ENCODE measurements at places on chromosomes 5 and 9.

DNA sequence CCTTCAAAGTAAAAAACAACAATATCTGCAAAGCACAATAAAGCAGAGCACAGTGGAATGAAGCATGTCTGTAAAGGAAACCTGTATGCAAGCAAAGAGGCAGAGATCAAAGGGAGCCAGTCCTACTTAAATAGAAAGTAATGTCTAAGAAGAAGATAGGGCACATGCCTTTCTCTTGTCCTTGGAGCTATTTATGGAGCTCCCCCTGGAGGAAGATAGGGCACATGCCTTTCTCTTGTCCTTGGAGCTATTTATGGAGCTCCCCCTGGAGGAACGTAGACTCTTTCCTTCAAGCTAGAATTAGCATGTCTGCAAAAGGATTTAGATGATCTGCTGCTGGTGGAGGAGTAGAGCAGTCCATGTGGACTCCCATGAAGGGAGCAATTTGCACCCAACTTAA lies 168.1 kb upstream of the RASEF start:
- no peak for DNase-seq

DNA sequence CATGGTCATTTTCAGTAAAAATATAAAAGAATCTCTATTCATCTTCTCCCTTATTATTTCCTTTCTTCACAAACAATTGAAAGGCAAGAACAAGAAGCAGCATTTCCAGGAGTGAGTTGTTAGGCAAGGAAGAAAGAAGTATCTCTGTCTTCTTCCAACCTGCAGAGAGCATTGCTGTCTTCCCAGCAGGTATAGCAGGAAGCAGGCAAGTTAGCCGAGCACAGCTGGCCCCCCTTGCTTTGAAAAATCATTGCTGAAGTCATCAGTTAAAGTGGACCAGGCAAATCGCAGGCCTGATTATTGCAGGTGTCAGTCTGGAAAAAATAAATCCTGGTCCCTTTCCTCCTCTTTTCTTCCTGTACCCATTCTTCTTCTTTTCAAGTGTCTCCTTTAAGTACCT lies 353.1 kb upstream of the BRINP1 start:
- no peak for DNase-seq

DNA sequence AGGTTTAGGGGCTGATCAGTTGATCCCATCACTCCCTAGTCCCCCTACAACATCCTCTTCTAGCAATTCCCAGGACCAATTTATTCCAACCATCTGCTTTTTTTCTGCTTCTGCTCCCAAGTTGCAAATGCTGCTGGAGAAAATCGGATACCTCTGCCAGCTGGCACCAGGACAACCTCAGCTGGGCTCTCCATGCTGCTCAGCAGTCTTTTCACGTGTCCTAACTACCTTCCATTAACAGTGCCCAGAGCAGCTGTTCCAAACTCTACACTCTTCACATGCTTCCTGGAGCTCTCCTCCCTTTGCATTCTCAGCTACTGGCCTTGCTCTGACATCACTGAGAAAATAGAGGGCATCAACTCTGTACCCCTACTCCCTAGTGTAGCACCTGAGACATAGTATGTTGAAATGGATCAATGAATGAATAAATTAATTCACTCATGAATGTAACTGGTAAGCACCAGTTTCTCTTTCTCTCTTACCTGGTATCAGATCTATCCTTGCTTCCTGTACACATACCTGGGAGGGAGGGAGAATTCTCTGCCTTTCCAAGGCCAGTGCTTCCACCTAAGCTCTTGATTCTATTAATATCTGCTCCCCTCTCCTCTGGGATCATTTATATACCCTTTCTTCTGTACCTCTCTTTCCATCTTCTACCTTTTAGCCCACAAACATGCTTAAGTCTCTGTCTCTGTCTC lies 191.0 kb downstream of the RAB3C start:
- no peak for DNase-seq

- no peak for DNase-seq
These were observed 44.1 kb upstream of the CEMIP2 start for GRCh38 chr9:71812385-71812784.

GRCh38 chr9:93650448-93650847 lies 74.1 kb downstream of the PHF2 start:
- no peak for DNase-seq

GRCh38 chr9:94874316-94874715 lies 147.8 kb downstream of the AOPEP start:
- no peak for DNase-seq

DNA sequence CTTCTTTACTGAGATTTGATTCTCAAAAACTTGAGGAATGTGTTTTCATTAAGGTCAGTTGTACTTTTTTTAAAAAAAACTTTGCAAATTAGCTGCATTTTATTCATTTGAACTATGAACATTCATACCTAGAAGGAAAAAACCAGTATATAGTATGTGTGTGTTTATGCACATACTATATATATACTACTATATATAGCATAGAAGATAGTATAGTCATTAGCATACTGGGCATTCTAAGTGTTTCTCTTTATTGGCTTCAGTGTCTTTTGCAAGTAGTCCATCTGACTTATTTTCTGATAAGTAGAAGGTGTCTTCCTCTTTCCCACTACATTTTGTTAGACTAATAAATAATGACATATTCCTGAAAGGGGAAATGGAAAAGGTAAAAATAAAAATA lies 33.0 kb downstream of the ELOVL7 start:
- DNase-seq: no peak

DNA sequence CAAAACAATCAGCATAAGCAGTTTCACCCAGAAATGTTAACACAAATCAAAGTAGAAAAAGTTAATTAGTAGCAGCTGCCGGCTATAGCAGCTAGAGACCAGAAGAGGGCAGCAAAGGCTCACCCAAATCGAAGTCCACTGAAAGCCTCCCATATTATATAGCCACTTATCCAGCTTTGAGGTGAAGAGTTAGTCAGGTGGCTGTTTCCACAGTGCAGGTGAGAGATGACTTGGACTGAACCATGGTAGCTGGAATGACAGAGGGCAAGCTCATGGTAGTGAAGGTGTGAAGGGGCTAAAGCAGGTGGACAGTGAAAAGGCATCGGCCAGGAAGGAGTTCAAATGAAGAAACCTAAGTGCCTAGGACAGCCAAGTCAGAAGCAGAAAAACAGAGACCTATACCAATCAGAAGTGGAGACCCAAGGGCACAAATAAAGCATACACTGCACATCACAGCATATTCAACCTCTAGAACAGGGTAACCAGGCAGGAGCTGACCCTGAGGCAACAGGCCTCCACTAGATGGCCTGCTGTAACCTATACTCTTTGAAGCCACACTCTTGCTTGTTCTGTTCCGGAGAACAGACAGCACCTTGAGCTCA lies 7.2 kb upstream of the RNF38 start:
- peak; percentile 65 for DNase-seq

DNA sequence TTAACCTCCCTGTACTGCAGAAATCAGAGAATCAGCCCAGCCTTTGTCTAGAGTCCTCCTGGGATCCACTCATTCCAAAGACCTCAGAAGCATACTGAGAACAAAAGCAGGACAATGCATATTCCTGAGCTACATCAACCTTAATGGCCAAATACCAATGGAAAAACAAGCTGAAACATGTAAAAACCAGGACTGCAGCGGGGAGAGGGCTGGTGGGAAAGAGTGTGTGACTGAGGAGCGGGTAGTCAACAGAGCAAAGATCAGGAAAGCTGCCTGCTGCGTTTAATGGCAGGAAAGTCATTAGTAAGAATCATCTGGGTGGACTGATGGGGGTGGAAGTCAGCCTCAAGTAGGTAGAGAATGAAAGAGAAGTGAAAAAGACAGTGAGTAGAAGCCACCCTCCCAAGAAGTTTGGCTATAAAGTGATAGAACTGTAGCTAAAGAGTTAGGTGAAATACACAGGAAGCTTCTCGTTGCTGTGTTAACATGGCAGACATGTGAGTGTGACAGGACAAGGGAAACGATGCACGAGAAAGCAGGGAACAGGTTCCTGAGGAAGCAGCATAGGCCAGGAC lies 88.1 kb downstream of the OTULIN start:
- DNase-seq: no peak

DNA sequence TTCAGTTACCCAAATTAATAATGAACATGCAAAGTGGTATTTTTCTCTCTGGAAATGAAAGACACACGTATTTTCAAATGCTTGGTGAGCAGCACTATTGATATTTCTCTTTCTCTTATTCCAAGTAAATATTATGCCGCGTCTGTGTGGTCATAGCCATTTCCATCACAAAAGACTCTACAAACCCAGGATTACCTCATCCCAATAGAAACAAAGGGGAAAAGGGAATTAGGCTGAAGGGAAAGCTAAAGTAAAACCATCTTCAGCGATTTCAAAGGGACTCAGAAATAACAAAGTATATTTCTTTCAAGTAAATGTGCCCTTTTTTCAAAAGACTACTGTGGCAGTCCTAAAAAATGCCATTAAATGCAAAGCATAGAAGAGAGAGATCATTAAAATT lies 62.0 kb upstream of the FST start:
- no peak for DNase-seq

DNA sequence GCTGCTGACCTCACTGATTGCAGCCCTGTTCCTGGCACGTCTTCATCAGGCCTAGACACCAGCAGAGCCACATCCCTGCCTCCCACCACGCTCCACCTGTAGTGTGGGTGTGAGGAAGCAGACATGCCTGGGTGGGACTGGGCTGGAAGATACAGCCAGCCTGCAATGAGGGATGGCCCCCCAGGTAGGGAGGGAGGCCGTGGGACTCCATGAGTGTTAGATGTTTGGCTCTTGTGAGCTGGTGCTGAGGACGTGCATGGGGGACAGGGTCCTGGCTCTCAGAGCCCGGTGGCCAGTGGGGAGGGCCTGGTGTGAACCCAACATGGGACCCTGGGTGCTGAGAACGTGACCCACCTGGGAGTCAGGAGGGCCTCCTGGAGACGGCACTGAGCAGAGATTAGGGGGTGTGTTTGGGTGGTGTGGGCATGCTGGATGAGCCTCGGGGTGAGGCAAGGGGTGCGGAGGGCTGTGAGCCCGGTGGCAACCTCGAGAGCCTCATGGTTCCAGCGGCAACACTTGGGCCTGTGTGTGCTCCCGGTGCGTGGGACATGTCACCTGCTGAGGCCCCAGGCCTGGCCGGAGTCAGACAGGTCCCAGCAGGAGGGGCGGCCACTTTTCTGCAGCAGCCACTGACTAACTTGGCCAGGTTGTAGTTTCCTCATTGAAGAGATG lies 87.6 kb downstream of the PHF2 start:
- DNase-seq: no peak

DNA sequence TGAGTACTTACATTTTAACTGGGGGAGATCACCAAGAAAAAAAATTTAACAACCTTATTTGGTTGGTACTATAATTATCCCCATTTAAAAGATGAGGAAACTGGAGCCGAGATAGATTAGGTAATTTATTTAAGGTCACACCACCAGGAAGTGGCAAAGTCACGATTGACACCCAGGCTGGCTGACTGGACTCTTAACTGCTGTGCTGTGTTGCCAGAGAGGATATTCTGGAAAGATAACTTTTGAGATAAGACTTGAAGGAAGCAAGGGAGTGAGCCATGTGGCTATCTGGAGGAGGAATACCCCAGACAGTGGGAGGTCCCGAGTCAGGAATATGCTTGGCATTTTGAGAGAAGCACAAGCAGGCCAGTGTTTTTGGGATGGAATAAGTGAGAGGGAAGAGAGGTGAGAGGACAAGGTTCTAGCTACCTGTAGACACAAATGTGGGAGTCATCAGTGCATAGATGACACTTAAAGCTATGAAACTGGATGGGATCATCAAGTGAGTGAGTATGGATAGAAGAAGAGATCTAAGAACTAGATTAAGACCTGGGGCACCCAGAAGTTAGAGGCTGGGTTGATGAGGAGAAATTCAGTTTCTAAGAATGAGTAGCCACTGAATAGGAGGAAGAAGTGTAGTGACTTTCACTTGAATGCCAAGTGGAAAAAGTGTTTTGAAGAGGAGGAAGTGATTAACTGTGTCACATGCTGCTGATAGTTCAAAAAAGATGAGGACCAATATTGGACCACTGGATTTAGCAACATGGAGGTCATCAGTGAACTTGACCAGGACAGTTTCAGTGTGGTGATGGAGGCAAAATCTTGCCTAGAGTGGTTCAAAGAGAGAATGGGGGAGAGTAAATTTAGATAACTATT lies 25.6 kb downstream of the PDE8B start:
- no peak for DNase-seq

- no peak for DNase-seq
These were observed 220.0 kb downstream of the PDE4D start for GRCh38 chr5:59673438-59674058.

Data from stimulated activated CD8-positive, alpha-beta memory T cell treated with anti-CD3 and anti-CD28 coated beads, Interleukin-4, amount 100 ng/mL, for 48 hours (primary cell).